Activated CD4-positive, alpha-beta memory T cell treated with anti-CD3 and anti-CD28 coated beads for 36 hours (primary cell): ENCODE measurements at places on chromosomes 13 and 19.

DNA sequence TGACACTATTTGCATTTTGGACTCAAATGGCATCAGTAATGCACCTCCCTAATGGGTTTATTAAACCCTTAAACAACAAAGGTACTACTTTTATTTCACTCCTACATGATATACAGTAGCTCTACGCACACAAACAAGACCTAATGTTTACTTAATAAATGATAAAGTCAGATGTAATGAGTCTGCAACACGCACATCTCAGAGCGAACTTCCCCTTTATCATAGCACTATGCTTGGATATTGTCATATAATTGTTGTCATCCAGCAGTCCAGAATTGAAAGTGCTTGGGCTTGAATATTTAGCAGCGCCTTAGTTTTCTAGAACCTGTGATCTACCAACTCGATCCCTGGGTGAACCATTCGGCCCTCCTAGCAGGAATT is 772 bp downstream of the PARP4 start:
- H3K27ac ChIP-seq = peak overlapping the region; percentile 94
- DNase-seq = no peak
- H3K27me3 ChIP-seq = no peaks in the 10 kb centered on the region
- no peaks in the 10 kb centered on the region for H3K36me3 ChIP-seq
- peaks cover 28% of the 10 kb centered on the region for H3K4me1 ChIP-seq
- peak overlapping the region; percentile 76 for H3K4me3 ChIP-seq

DNA sequence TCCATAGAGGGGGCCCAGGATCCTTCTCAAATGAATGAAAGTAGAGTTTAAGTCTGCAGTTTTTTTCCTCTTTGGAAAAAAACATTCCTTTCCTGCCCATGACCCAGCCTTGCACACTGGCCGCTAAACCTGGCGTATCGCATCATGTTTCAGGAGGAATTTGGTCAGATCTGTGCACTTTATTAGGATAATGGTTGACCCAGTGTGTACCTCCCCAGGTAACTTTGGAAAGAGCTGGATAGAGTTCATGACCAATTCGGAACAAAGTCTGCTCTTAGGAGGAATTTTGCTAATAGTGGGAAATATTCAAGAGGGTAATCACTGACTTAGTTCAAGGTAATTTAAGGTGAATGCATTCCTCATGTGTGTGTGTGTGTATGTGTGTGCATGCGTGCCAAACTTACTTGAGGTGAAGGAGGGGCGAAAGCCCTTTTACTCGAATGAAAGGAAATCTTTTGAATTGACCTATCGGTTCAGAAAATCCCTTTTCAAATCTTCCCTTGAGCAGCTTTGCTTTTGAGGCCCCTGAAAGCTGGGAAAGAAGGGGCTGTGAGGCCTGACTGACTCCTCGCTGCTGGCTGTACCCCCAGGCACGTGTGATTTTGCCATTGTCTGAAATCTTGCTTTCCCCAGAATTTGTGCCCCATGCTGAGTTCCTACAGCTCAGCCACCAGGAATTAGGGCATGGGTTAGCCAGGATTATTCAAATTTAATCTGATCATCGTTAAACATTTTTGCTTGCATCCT is 46.3 kb downstream of the SIPA1L3 start:
- no peaks in the 10 kb centered on the region for H3K4me1 ChIP-seq
- H3K27ac ChIP-seq = no peak overlapping the region
- no peaks in the 10 kb centered on the region for H3K27me3 ChIP-seq
- H3K36me3 ChIP-seq = peaks cover 8% of the 10 kb centered on the region

DNA sequence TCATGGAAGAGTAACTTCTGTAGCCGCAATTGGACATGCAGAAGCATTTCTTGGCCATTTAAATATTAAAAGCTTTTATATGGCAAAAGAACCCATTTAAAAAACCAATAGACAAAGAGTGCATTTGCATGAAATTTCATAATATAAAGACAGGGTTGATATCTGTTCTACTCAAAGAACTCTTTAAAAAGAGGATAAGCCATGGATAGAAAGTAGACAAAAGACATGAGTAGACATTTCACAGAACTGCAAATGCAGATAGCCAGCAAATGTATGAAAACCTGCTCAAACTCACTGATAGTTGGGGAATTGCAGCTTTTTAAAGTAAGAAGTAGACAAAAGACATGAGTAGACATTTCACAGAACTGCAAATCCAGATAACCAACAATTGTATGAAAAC is 218.1 kb downstream of the SHISA2 start:
- H3K36me3 ChIP-seq = no peaks in the 10 kb centered on the region
- no peak overlapping the region for H3K27ac ChIP-seq
- DNase-seq = no peak
- no peak overlapping the region for H3K4me3 ChIP-seq

GRCh38 chr13:110713981-110714796 is 689 bp downstream of the ING1 start:
- peaks cover 6% of the 10 kb centered on the region for H3K36me3 ChIP-seq
- peak overlapping the region; percentile 96 for H3K4me3 ChIP-seq
- H3K27me3 ChIP-seq = no peaks in the 10 kb centered on the region
- H3K4me1 ChIP-seq = peaks cover 27% of the 10 kb centered on the region
